ENCODE measurements at places on chromosomes 16 and 17. TPM values are rescaled to one million over a fixed set of nuclear protein-coding genes. Genes with fewer than 3 reads are reported as not detected.

The MYCBPAP gene
- total RNA-seq: 2.4 TPM

The NT5C3B gene
- total RNA-seq: 64.6 TPM

The KRTAP4-9 gene
- not detected for total RNA-seq

The FTSJ3 gene
- 47.4 TPM for total RNA-seq

The PIK3R6 gene
- total RNA-seq: not detected
